Stomach (tissue), 19 donors: ENCODE measurements at places on chromosomes 2 and 18. TPM values are rescaled to one million over a fixed set of nuclear protein-coding genes. Genes with fewer than 3 reads are reported as not detected.

RUFY4 gene
- not detected for polyA plus RNA-seq

GULP1 gene
- 8.2 TPM for polyA plus RNA-seq

ACADL gene
- polyA plus RNA-seq = 4.6 TPM

KCNIP3 gene
- 3.9 TPM for polyA plus RNA-seq

NCL gene
- 141 TPM for polyA plus RNA-seq

ITM2C gene
- 40.8 TPM for polyA plus RNA-seq

DNA sequence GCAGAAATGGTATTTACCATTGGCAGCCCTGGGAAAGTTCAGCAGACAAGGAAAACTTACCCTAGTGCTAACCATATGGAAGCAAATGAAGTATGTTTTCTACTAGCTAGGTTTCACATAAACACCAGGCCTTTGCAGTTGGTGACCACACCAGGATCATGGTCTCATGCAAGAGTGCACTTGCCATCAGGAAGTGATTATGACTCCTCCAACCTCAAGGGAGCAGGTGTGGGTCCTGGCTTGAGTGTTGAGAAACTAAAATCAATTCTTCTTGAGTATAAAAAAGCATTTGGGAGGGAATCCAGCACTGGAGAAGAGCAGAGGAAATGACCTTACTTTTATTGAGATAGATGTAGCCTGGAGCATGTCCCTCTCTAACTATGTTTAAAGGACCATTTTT lies 56.8 kb upstream of the SPAG16 start:
- DNase-seq = no peak

GRCh38 chr2:68340226-68341061 lies 20.7 kb upstream of the CNRIP1 start:
- no peak for DNase-seq

DNA sequence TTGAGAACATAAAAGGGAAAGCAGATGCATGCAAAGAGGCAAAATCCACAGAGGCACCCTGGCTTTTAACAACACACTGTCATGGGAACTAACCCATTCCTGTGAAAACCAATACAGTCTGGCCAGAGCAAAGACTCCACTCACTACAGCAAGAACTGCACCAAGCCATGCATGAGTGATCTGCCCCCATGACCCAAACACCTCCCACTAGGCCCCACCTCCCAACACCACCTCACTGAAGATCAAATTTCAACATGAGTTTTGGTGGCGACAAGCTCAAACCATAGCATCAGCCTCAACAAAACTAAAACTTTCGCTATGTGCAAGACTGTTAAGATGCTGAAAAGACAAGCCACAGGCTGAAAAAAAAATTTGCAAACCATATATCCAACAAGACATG lies 162.8 kb downstream of the SMAD2 start:
- DNase-seq = no peak

GRCh38 chr18:39341129-39341528 lies 1775.5 kb upstream of the CELF4 start:
- no peak for DNase-seq

- no peak for DNase-seq
Measured at GRCh38 chr2:88808083-88808482, 116.6 kb downstream of the RPIA start.

- DNase-seq = peak; percentile 69
Measured at GRCh38 chr2:229445019-229445418, 173.9 kb upstream of the PID1 start.

- no peak for DNase-seq
Measured at GRCh38 chr18:7242926-7243325, 12.0 kb downstream of the LRRC30 start.

DNA sequence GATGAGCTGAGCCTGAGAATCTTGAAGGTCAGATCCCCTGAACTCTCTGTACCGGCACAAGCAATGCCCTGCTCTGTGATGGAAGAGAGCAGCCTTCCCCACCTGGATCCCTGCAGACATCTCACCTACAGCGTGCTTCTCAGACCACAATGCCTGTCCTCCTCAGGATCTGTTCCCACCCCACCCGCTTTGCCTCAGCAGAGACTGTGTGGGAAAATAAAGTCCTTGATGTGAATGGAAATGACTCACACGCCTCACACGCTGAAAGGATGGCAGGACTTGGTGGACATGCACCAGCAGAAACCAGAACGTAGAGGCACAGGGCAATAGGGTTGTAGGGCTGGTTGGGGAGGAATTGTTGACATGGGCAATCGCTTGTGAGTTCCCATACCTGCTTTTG lies 117.9 kb upstream of the POU3F3 start:
- DNase-seq = no peak

DNA sequence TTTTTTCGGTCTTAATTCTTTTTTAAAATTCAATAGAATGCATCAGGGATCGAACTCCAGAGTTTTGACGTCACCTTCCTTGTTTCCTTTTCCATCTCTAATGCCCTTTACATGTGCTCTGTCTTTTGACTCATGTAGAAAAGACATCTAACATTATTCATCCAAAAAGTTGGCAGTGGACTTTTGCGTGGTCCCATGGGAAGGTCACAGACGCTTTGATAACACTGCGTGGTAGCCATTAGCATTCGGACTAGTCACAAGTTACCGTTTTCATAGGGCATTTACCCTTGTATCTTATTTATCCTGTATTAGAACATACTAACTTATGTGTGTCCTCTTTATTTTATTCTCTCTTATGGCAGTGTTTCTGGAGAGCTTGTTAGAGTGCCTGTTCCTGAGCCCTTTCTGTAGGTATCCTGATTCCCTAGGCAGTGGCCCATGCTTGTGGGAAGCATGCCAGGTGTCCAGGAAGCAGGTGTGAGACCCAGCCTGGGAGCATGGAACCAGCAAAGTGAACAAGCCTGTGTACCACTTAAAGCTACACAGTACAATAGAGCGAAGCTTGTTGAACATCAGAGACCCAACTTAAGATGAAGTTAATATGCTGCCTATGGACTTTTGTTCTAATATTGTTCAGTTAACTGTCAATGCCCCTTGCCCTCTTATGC lies 73.6 kb upstream of the RBM44 start:
- peak; percentile 53 for DNase-seq

DNA sequence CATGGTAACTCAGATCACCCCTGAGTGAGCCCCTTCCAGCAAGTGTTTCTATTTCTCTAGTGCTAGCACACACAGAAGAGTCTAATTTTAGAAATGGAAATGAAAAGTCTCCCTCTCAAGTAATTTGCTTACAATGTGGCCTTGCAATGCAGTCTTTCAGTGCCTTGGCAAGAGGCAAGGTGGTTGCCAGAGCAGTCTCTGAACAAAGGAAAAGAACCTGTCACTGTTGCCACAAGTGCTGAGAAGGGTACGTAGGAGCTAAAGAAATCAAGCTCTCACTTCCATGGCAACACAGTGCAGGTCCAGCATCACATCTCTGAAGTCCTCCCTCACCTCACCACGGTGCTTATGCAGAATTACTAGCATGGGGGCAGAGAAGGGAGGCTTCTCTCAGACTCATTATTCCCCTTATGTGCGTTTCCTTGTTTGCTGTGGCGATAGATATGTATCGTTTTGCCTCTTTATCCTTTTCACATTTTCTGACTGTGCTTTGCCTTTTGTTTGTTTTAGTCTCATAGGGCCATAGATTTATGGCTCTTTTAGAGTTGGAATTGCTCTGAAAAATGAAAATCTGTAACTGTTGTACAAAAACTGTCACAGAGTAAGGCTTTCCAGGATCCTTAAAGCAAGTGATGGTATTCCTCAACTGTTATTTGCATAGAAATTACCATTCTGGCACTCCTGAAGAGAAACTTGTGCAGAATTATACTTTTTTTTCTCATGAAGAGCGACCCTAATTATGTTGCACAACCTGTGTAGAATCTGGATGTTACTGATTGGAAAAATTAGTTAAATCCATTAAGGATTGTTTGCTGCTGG lies 164.8 kb downstream of the CCDC85A start:
- DNase-seq = no peak

DNA sequence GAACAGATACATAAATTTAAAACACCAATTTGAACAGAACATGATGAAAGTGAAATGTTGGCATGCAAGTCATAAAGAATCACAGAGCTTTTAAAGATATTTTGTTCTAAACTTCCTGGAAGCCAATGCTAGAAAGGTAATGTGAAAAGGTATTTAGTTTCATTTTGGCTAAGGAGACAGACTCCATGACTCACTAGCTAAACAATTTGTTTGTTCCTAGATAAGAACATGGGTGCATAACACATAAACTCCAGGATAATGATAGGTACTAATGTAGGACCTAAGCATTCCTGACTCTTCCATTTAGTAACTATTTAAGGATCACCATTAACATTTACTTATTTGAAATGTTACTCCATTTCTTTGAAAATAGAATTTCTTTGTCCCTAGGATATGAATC lies 292.5 kb upstream of the CNTNAP5 start:
- DNase-seq = peak; percentile 5

DNA sequence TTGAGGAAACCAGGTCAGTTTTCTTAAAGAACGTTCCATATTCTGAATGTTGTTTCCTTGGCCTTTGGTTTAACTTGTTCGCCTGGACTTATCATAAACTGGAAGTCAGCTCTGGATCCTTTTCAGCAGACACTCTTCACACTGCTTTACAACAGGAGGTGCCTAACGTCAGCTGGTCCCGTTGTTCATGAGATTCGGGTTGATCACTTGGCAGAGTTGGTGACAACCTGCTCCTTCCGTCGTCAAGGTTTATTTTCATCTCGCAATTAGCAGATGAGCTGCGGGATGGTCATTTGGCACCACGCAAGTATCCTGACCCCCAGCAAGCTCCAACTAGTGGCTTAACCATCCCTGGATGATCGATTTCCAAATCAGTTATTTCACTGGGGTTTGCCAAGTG lies 23.0 kb upstream of the BIN1 start:
- no peak for DNase-seq

DNA sequence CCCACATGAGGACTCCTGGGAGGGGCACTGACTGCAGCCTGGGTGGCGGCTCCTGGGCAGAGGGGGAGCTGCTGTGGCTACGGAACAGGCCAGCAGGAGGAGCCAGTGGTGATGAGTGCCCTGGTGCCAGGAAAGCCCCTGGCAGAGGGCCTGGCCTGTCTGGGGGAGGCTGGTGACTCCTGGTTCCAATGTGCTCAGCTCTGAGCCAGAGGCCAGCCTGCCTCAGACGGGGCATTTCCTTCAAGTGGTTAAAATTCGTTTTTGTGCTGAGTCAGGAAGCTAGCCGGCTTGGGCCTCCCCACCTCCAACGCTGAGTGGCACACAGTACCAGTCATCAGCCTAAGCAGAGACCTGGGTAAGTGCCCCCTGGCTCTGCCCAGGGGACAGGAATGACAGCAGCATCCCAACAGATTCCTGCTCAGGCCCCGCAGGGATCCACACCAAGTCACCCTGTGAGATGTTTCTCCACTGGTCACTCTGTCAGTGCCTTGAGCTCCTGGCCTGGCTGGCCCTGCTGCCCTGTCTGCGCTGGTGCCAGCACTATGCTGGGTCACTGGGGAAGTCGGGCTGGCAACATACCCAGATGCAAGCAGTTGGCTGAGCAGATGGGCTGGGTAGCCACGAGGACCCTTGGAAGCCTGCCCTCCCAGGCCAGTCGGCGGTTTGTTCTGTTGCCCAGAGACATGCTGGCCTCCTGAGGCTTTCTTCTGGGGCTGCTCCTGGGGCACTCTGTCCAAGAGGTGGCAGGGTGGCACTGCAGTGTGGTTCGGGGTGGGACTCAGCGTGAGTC lies 7.1 kb upstream of the KLF11 start:
- DNase-seq = peak; percentile 91

DNA sequence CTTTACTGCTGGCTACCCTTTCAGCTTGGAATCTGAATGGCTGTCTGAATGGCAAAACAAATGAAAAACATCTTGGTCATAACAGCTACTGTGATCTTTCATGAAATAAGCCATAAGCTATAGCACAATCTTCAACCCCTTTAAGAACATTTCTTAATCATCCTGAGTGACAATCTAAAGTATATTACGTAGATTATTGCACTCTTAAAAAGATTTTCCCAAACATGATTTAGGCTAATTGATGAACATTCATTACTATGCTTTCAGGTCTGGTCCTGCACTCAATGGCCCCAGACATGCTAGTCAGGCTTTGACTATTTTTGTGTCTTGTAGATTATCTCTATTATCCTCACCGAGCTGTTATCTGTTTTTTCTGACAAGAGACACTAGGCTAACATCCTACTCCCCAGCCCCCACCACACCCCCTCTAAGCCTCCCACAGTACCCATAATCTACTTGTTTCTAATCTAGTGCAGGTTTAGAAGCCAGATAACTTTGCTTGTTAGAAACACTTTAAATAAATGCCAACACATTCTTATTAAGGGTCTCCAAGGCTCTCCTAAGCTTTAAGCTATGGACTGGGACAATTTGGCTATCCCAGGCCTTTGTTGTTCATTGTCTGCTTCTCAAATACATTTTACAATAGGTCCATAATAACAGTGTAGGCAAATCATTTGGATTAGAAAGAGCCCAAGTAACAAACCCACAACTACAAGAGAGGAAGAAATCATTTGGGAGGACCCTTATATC lies 4.2 kb downstream of the SMAD2 start:
- no peak for DNase-seq

DNA sequence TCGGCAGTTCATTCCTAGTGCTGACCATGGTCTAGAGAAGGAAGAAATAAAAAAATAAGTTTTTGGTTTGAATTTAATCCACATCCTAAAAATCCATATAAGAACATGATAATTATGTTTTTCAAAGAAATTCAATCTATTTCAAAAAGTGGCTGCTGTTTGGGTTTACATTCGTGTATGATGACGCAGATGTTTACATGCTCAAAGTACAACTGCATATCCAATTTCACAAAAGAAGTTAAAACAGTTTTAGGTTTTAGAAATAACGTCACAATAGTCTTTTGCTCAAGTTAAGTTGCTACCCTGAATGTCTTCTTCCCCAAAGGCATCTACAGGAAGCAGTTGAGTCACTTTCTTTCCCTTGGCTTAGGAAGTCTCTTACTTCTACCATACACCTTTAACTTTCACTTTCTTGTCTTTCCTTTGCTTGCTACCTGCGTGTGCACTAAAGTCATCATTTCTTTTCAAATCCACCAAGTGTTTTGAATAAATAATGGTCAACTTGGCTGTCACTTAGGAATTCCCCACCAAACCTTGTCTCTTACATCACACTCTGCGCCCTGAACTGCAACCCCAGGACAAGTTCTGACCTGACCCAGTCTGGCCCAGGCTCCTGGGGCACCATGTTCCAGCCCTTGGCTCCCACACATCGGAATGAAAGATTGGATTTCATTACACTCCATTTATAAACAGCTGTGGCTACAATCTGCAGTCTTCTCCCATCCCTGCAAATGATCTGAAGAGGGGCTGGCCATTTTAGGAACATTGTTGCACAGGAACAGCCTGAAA lies 28.4 kb downstream of the FAM237A start:
- DNase-seq = no peak

DNA sequence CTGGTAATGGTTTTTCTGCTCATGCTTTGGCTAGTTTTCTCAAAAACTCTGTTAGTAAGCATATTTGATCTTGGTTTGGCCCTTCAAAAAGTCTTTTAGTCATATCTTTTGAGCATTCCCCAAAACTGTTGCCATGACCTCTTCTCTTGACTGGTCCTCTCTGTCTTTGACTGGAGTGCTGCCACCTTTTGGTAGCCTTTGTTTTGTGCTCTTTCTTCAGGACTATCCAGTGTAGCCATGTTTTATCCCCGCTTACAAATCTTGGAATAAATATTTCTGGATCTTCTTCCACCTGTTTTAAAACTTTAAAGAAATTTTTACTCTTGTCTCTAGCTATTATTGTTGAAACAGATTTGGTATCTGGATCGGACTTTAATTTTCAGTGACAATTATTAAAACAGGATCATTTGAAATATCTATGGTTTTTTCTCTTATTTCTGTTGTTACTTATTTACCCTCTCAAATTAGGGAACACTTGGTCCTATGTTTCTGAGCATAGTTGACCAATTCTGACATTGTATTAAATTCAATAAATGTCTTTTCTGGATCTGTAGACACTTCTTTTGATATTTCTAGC lies 965 bp upstream of the ELOA2 start:
- DNase-seq = peak; percentile 10

- DNase-seq = no peak
Measured at GRCh38 chr2:217387776-217388387, 528.0 kb upstream of the TNP1 start.
